ENCODE measurements at places on chromosomes 13 and 19.

- no peak for DNase-seq
These were observed 272.0 kb upstream of the TMTC4 start for GRCh38 chr13:100946588-100946987.

DNA sequence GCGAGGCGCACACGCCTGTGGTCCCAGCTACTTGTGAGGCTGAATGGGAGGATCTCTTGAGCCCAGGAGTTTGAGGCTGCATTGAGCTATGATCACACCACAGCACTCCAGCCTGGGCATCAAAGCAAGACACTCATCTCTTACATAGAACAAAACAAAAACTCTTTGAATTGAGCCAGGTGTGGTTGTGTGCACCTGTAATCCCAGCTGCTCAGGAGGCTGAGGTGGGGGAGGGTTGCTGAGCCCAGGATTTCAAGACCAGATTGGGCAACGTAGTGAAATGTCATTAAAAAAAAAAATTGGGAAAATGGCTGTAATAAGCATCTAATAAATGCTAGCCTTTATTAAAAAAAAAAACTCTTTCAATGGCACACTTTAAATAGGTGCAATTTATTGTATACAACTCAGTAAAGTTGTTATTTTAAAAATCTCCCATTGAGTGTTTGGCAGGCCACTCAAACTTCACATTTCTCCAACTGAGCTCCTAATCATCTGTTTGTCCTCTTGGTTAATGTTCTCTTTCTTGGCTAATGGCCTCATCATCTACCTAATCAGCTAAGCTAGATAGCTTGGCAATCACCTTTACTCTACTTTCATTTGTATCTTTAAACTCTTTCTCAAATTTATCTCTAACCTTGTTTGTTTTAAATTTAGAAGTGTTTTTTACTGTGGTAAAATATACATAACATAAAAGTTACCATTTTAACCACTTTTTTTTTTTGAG is 28.1 kb upstream of the HMGB1 start:
- no peak for DNase-seq

DNA sequence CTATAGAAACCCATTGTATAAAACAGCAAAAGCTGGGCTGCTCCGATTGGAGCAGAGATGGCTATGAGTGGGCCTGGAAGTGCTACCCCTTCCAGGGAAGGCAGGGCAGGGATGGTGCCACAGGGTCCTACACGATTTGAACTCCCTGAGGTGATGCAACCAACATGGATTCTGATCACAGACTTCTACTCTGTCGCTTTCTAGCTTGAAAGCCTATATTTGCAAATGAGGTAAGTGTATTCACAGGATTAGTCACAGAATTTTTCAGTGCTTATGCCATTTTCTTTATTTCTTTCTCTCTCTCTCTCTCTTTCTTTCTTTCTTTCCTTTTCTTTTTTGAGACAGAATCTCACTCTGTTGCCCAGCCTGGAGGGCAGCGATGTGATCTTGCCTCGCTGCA is 179.0 kb downstream of the SPRY2 start:
- no peak for DNase-seq

GRCh38 chr13:21434588-21434987 is 24.5 kb downstream of the ZDHHC20 start:
- no peak for DNase-seq

- DNase-seq, result peak; percentile 75
These were observed 5.4 kb upstream of the PPP1R37 start for GRCh38 chr19:45087531-45087930.

- DNase-seq, result no peak
These were observed 30.7 kb upstream of the NFIC start for GRCh38 chr19:3335431-3336350.

- no peak for DNase-seq
These were observed 2255.6 kb upstream of the PCDH20 start for GRCh38 chr13:63671296-63671695.

DNA sequence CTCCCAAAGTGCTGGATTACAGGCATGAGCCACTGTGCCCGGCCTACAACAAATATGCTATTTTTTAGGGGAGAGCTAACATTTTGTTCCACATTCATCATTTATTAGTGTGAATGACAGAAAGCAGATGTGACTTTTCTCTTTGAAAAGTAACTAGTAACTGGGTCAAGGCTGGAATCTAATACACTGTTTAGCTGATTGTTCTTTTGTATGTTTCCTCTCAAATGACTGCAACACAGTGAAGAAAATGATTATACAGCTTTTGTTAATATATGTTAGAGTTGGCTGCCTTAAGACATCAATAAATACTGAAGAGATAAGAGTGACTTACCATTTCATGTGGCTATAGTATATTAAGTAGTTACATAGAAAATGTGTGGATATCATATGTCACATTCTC is 27.0 kb downstream of the MTRF1 start:
- DNase-seq, result no peak

DNA sequence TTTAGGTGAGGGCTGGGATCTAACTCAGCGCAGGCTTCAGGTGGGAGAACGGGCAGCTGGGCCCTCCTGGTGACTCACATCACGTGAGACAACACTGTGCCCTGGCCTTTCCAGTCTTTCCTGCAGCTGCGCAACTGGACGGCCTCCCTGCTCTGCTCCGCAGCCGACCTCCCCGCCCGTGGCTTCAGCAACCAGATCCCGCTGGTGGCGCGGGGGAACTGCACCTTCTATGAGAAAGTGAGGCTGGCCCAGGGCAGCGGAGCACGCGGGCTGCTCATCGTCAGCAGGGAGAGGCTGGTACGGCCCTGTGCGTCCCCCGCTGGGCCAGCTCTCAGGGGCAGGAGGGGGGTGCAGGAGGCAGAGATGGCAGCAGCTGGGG is 8.8 kb downstream of the SPPL2B start:
- DNase-seq, result no peak

DNA sequence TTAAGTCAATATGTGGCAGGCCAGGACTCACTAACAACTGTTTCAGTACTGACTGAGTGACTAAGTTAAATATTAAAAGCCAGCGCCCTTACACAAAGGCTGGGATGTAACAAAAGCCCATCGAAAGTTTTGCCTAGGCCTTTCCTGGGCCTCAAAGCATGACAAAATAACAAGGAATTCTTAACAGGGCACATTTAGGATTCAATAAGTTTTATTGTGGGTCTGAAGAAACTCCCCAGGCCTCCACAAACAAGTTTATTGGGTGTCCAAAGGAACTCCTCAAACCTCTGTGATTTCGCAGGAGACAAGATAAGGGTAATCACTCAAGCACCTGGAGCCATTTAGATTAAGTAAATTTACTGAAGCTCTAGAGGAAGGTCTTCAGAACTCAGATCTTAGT is 130.7 kb upstream of the SGCG start:
- no peak for DNase-seq

GRCh38 chr19:50496189-50497021 is 14.6 kb downstream of the JOSD2 start:
- no peak for DNase-seq

DNA sequence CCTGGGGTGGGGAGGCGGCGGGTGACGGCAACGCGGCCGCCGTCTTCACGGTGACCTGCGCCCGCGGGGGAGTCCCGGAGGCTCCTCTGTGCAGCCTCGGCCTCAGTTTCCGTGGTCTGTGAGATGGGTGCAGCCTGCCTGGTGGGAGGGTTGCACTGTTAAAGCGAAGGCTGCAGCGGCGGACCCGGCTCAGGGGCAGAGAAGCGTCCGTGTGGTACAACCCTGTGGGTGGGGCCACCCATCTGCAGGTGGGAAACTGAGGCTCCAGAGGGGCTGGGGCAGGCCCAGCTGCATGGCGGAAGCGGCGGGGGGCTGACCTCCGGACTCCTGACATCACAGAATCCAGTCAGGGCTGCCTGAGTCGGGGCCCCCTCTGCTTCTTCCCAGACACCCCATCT is 481 bp downstream of the FGF22 start:
- DNase-seq, result no peak

GRCh38 chr13:97194479-97194878 is 27.7 kb upstream of the MBNL2 start:
- DNase-seq, result no peak

DNA sequence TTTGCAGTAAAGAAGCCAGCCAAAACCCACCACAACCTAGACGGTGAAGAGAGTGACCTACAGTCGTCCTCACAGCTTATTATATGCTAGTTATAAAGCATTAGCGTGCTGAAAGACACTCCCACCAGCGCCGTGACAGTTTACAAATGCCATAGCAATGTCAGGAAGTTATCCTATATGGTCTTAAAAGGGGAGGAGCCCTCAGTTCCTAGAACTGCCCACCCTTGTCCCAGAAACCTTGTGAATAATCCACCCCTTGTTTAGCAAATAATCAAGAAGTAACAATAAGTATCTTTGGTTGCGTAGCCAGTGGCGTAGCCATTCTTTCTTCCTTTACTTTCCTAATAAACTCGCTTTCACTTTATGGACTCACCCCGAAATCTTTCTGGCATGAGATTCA is 227.9 kb upstream of the ARGLU1 start:
- no peak for DNase-seq

DNA sequence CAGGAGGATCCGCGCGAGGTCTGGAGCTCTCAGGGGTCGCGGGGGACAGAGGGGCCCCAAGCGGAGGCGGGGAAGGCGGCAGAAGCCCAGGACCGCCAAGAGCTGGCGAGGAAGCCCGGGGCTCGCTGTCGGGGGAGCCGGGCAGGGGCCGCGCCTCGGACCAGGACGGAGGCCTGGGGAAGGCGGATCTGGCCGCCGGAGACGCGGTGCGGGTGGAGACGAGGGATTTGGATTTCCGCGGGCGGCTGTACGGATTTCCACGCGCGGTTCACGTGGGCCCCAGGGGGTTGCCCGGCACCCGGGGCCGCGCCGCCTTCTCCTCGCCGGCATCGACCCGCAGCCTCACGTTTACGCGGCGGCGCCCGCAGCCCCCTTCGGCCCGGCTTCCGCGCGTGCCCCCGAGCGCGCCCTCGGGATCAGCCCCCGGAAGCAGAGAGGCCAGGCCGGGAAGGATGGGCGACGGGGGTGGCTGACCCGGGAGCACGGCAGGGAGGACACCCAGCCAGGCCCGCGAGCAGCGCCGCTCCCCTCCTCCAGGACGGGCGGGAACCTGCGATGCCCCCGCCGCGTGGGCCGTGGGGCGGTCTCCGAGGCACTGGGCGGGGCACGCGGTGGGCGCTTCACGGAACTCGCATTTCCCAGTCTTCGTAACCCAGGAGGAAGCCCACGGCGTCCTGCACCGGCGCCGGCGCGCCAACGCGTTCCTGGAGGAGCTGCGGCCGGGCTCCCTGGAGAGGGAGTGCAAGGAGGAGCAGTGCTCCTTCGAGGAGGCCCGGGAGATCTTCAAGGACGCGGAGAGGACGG is 4.7 kb downstream of the F7 start:
- DNase-seq, result no peak

- DNase-seq, result no peak
These were observed 625 bp downstream of the ZFP82 start for GRCh38 chr19:36417752-36418286.

DNA sequence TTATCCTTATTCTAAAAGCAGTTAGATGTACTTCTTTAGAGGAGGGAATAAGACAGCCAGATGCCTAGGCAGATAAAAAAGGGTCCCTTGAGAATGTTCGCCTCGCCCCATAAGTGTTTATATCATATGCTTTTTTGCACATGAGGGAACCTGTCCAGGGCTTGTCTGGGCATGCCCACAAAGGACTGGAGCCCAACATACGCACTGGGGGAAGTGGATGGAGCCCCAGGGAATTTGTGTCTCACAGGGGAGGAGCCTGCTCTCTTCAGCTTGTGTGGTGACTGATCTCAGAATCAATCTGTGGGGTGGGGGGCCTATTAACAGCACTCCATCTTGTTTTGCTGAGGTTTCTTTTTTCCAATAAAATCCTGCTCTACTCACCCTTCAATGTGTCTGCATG is 22.6 kb downstream of the MED4 start:
- DNase-seq, result no peak

GRCh38 chr13:48411147-48411794 is 1.6 kb downstream of the LPAR6 start:
- no peak for DNase-seq

DNA sequence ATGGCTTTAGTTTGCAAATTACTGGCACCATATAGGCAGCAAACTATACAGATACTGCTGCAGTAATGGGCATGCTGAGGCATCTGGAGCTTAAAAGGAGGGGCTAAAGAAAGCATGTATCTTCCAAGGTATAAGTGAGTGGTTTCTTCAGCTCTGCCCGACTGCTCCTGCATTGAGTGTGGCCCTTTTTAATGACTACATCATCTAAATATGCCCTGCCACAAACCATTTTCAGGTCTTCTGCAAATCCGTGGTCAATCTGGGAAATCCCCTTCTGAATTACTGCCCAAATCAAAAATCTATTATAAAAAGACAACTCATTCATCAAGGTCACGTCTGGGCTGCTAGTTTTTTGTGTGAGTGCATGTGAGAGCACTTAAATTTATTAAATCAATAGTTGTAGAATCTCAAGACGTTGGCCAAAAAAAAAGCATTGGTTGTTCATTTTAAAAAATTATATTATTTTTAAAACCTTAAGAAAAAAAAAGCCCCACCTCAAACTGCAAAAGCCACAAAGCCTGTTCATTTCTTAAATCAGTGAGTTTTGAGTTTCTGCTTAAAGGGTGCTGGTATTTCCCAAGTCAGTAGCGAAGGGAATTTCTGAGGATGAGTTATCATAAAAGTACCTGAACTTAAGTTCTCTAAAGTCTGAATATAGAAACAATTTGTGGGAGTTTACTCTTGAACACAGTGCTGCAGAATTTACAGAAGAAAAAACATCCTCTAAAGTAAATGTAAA is 16.3 kb downstream of the LCP1 start:
- DNase-seq, result no peak

GRCh38 chr13:32056316-32056715 is 24.7 kb downstream of the FRY start:
- DNase-seq, result no peak

DNA sequence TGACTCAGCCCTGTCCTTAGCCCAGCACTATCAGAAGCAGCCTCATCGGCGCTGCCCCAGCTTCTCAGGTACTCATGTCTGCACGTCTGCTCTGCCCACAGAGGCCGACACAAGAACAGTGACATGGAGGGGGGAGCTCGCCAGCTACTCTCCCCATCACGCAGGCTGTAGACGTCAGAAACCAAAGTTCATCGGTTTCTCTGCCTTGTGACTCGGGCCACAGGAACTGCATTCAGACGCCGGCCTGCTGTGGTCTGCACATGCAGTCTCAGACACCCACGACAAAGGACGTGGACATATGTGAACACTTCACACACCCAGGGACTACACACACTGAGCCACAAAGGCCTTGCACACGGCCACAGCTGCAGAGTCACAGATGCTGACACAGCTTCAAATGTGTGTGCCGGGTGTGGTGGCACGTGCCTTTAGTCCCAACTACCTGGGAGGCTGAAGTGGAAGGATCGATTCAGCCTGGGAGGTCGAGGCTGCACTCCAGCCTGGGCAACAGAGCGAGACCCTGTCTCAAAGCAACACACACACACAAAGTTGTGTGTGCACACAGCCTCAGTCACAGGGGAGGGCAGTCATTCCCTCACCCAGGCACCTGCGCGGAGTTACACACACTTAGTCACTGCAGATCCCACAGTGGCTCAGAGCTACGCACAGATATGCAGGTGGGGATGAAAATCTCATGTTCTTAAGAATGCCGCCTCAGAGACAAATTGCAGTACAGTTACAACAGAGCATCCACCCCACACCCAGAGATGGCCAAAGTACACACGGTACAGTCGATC is 4.9 kb upstream of the ZFP36 start:
- peak; percentile 92 for DNase-seq
